Activated CD8-positive, alpha-beta memory T cell treated with anti-CD3 and anti-CD28 coated beads for 1 hour (primary cell): ENCODE measurements at places on chromosomes 3 and 15.

DNA sequence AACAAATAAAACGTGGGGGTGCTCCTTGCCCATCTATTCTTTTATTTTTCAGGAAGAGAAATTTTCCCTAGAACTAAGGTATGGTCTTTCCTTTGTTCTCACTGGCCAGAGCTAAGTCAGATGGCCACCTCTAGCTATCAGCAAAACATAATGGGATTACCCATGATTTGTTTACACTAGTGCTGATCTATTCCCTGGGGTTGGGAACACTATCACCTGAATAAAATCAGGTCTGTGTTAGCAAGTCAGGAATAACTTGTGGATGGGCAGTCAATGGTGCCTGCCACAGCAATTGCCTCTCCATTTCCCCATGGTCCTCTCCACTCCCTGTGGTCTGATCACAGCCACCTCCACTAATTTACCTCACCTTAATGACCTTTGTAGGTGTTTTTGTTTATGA is 181.7 kb upstream of the CADPS start:
- no peak for DNase-seq

- no peak for DNase-seq
These were observed 732.4 kb upstream of the BCHE start for GRCh38 chr3:166569589-166569988.

- DNase-seq = no peak
These were observed 1.4 kb downstream of the LCTL start for GRCh38 chr15:66564136-66565041.

DNA sequence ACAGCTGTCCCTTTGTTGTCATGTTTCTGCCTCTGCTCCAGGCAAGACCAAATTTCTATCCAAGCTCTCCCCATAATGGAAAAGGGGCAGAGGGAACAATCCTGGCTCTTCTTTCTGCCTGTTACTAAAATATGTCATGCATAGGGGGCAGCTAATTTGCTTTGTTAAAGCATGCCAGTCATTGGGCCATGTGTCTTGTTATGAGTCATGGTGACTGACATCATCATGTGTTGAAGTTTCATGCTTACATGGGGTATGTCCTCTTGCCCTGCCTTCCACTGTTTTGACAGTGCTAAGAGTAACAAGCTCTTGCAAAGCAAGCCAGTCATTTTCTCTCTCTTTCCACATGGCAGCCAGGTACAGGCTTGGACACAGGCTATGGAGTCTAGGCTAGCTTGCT is 268.9 kb downstream of the GABRB3 start:
- DNase-seq = no peak

GRCh38 chr3:17190353-17191078 is 305.8 kb downstream of the PLCL2 start:
- no peak for DNase-seq

DNA sequence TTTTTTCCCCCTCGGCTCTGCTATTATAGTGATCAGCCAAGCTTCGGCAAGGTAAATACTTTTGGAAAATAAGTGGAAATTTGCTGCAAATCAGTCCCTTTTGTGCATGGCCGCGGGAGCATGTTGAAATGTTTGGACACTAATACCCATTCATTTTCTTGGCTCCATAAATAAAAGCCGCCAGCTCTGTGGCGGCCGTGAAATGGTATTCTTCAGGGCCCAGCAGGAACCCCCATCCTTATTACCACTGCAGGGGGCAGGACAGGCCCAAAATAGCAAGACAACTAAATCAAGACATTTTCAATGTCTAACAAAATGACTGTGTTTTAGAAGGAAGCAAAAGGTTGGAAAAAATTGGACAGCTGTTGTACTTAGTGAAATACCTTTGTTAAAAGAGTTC is 362.3 kb downstream of the NR2F2 start:
- DNase-seq = no peak

DNA sequence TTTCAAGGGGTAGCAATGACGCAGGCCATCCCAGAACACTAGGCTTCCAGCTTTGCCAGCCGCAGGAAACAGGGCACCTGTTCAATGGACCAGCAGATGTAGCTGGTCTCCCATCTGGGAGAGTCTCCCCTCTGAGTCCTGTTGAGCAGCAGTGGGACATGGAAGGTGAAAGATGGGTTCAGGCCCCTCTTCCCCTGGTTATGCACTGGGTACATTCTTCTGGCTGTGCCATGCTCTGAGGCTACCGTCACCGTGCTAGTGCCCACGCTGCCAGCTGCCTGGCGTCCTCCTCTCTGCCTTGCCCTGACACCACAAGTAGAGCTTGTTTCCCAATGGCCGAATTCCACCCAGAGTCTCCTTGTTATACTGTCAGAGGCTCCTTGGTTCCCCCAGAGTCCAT is 63.1 kb downstream of the TLE3 start:
- no peak for DNase-seq
